ENCODE measurements at places on chromosomes 11 and 22.

DNA sequence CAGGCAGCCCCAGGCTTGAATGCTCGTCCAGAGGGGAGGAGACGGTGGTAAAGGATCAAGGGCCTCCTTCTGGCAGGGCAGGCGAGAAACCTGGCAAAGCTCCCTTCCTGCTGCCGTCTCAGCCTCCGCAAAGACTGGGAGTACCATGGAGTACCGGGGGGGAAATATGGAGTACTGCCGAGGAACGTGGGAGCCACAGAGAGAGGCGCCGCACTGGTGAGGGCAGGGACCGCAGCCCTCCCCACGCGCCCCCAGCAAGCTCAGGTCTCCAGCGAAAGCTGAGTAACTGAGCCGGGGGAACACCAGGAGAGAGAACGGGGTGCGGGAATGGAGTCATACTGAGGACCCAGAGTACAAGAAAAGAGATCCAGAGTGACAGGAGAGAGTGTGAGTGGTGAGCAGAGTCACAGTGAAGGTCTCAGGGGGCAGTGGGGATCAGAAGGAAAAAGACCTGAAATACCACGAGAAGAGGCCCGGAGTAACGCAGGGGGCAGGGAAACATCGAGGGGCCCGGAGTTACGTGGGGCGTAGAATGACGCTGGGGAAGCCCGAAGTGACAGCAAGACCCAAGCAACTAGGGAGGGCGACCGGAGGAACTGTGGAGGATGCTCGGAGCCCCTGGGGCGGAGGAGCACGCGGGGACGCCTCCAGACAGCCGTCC is 740 bp downstream of the EML3 start:
- no peak for DNase-seq

GRCh38 chr11:135075740-135076139 is 663.7 kb upstream of the B3GAT1 start:
- peak; percentile 17 for DNase-seq

DNA sequence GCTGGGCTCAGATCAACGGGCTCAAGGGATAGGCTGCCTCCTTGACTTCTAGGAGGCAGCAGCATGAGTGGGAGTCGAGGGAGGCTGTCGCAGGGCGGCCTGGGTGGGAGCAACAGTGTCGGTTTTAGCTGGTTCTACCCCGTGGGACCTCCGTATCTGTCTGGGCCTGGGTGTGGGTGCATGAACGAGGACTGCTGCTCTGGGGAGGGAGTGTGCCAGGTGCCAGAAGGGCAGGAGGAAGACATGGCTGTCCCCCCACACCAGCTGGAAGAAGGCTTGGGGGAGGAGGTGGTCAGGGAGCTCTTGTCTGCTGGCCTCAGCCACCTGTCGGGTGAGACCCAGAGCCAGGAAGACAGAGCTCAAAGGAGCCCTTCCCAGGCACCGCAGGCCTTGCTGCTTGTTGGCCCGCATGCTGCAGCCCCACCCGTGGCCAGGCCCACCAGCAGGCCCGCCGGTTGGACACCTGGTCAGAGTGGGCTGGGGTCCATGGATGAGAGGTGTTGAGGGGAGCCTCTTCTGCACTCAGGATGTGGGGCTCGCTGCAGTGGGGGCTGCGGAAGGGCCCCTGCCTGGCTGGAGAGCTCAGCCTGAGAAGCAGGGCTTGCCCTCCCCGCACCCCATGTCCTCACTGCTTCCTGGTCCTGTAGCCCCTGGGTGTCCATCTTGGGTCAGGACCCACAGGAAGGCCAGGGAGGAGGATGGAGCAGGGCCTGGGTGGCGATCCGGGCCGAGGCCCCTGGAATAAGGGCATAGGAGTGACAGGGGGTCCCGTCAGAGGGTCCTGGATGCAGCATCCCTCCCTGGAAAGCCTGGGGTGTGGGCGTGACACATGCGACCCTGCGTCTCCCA is 3.4 kb downstream of the CEND1 start:
- DNase-seq: no peak

DNA sequence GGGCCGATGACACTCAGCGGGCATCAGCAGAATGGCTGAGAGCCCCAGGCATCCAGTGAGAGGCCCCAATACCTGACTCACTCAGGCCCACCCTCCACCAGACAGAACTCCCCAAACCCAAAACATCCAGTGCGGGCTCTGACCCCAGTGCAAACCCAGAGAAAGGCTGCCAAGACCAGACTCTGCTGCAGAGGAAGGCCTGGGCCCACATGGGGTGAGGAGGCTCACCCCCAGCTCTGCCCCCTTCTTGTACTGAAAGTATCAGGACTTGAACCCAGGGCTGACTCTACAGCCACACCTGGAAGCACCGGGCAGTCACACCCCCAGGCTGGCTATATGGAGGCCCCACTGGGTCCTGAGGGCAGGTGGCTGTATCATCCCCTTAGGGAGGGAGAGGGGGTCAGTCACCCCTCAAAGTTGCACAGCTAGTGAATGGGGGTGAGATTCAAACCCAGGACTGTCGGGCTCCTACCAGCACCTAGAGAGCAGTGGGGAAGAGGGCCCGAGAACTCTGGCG is 49.3 kb downstream of the IGLL1 start:
- no peak for DNase-seq

DNA sequence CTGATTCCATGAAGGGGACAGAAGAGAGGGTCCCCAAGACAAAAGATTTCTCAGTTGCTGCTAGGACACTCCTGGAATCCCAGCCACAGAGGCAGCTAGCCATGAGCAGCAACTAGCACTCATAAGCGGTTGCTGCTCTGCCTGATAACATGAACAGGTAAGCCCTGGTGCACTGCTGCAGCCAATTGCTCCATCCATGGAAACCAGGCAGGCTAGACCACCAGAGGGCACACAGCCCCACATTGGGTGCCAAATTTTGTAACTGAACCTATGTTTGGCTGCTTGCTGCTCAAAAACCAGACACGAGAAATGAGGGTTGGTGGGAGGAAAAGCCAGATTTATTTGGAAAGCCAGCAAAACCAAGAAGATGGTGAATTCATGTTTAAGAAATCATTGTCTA is 21.9 kb upstream of the QSER1 start:
- peak; percentile 7 for DNase-seq

GRCh38 chr22:33898121-33898520 is 22.2 kb downstream of the LARGE1 start:
- no peak for DNase-seq

DNA sequence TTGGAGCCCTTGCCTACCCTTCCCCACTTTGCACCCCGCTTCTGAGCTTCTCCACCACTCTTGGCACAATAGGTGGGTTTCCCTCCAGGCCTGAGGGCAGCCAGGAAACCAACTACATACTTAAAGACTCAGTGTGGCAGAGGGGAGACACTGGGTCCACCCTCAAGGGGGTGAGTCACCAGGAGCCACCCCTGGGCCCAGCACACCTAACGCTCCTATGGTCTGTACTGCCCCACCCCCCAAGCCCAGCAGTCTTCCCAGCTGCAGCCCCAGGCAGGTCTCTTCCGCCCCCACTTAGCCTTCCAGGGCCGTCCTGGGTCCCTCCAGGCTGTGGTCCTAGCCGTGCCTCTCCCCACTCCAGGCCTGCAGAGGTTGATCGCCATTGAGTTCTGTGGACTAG is 3.2 kb upstream of the TMPRSS13 start:
- DNase-seq: no peak

- DNase-seq: no peak
Measured at GRCh38 chr11:46895821-46896220, 22.5 kb downstream of the LRP4 start.

DNA sequence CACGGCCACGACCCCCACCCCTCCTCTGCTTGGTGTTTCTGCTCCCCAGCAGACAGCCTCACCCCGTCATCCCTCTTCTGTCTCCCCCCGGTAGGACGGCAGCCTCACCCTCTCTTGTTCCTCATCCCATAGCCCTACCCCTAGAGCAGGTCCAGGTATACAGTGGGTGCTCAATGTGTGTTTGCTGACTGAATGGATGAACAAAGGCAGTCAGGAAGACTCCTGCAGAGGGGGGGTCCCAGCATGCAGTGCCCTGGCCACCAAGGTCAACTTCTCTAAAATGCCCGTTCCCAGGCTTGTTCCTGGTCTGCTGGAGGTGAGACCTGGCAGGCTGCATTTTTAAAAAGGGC is 34.7 kb upstream of the FADD start:
- DNase-seq: no peak

- DNase-seq: no peak
Measured at GRCh38 chr22:37505989-37506388, 13.2 kb downstream of the CARD10 start.

DNA sequence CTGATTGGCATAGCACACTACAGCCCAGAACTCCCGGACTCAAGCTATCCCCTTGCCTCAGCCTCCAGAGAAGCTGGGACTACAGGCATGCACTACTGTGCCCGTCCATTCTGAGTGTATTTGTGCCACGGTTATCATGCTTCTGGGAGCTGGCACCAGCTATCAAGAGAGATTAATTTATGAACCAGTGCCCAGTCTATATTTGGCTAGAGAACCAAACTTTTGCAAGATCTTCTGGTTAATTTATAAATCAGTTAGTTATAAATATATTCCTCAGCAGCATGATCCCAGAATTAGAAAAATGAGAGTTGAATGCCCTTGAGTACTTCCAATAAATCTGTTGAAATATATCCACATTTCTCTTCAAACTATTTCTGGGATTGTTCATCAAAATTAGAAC is 67.5 kb upstream of the OR5AN1 start:
- no peak for DNase-seq

GRCh38 chr22:29621761-29622526 is 18.5 kb downstream of the NF2 start:
- DNase-seq: no peak

GRCh38 chr11:59192446-59193020 is 20.2 kb downstream of the MPEG1 start:
- no peak for DNase-seq

DNA sequence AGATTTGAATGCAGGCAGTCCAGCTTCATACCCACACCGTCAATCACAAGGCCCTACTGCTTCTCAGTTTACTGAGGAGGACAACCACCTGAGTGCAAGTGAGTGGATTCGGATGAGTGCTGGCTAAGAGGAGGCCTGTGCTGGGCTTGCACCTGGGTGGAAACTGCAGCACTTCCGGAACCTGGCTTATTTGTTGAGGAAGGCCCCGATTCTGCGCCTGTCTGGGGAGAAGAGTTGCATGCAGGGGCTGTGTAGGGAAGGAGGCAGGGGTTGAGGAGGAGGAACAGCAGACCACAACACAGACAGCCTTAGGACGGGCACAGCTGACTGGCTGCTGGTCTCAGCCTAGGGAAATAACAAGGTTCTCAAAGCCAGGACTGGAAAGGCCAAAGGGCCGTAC is 20.8 kb downstream of the ABTB2 start:
- no peak for DNase-seq

GRCh38 chr11:54558407-54558806 is 45.4 kb downstream of the OR4C46 start:
- no peak for DNase-seq

GRCh38 chr22:44365191-44365590 is 52.4 kb upstream of the SHISAL1 start:
- no peak for DNase-seq

DNA sequence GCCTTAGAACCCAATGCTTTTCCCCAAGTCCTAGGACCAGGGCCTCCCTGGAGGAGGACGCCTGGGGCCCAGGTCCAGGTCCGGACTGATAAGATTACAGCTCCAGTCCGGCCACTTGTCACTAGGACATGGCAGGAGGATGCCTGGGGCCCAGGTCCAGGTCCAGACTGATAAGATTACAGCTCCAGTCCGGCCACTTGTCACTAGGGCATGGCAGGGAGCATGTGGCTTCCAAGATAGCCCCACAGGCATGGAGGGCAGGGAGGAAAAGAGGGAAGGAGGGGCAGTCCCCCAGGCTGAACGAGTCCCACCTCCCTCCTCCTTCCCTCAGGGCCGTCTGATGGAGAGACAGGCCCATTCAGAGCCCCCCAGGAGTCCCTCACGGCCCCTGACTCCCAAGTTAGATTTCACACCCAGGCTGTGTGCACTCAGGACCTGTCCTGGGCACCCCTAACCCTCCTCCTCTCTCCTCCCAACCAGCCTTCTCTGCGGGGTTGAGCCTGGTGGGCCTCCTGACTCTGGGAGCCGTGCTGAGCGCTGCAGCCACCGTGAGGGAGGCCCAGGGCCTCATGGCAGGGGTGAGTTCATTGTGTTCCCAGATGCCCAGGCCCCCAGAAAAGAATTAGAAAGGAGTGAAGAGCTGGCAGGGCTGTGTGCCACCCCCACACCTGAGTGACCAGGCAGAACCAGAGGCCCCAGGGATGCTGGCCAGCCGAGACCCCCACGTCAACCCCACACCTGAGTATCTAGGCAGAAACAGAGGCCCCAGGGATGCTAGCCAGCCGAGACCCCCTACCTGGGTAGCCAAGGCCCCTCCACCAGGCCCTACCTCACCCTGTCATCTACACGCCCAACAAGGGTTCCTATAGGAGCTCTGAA is 2.1 kb downstream of the TSPAN32 start:
- no peak for DNase-seq

DNA sequence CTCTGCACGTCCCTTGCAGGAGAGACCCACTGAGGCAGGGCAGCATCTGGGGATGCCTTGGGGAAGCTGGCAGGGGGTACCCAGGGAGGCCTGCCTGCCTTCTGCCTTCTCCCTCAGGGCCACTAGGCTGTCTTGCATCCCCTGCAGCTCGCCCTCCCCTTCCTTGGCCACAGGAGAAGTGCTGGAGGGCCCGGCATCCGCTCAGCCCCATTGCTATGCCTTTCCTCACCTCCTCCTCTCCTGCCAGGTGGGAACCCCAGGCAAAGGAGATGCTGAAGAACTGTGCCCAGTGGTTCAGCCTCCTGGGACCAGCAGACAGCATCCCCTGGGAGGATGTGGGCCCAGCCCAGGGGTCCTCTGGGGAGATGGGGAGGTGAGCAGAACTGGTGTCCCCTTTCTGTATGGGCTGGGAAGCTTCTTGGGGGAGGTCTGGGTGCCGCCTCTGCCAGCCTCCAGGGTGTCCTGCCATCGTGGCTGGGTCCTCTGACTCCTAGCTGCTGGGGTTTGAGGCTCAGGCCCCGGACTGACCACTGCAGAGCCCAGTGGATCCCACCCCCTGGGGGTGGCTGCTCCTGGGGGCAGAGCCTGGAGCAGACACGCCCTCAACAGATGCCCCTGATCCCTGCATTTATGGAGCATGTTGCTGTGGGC is 20.6 kb downstream of the MRGPRG start:
- DNase-seq: no peak

DNA sequence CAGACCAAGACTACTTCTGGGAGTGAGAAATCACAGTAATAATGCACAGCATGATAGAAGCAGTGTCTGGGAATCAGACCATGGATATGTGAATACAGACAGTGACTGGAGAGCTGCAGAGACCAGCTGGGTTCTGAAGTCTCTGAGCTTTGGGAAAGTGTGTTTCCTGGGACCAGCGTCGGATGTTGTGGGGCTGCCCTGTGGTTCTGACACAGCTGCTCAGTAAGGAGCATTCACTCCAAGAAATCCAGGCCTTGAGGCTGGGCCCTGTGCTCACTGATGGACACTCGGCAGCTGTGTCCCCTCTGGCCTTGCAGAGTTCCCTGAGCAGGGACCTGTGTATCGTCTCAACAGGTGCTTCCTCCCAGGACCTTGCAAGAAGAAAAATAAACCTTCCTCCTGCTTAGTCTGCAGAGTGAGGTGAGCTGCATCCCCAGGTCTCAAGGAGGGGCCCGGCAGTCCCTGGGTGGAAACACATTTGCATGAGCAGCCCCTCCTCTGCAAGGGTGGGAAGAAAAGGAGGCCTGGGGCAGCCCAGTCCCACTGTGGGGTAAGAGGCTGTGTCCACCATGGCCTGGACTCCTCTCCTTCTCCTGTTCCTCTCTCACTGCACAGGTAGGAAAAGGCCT is 107.9 kb downstream of the VPREB1 start:
- DNase-seq: no peak

GRCh38 chr11:78082146-78082545 is 2.5 kb upstream of the NDUFC2 start:
- DNase-seq: no peak

- DNase-seq: no peak
Measured at GRCh38 chr11:70872955-70873735, 379.2 kb downstream of the SHANK2 start.

GRCh38 chr22:40748388-40749355 is 69.4 kb downstream of the MCHR1 start:
- DNase-seq: no peak

Data from stimulated activated CD4-positive, alpha-beta T cell treated with anti-CD3 and anti-CD28 coated beads, Interleukin-1b, Interleukin-23, amount 100 ng/mL, for 24 hours (primary cell).